Tongue (tissue), 3 donors: ENCODE measurements at places on chromosomes 4 and X. TPM values are rescaled to one million over a fixed set of nuclear protein-coding genes. Genes with fewer than 3 reads are reported as not detected.

The UGT2B15 gene
- total RNA-seq: not detected

The LEF1 gene
- 13.7 TPM for total RNA-seq

The RAB28 gene
- 18.4 TPM for total RNA-seq

GRCh38 chr4:94544811-94545210 lies 93.1 kb downstream of the PDLIM5 start:
- no peak for DNase-seq

DNA sequence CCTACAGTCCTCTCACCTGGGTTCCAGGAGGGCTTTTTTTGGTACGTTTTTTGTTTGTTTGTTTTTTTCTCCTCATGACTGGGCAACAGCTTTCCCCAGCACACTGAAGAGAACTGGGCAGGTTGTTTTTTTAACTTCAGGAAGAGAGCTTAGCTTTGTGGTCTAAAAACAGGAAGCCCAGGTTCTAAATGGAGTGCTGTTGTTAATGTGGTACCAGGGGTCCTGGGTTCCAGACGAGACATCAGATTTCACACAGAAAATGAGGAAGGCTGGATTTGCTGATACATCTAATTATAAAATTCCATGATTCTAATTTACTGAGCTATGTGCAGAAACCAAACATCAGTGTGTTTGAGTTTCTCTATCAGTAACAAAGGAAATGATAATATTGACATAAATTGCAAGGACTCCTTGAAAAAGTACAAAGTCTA lies 4.2 kb downstream of the MYOZ2 start:
- no peak for DNase-seq

The TKTL2 gene
- not detected for total RNA-seq

GRCh38 chr4:109053257-109053656 lies 249.2 kb downstream of the COL25A1 start:
- no peak for DNase-seq

The UFSP2 gene
- 48.9 TPM for total RNA-seq

GRCh38 chr4:188198982-188199792 lies 59.9 kb downstream of the TRIML1 start:
- DNase-seq: no peak

GRCh38 chr4:83629945-83630721 lies 94.2 kb downstream of the GPAT3 start:
- peak; percentile 24 for DNase-seq

DNA sequence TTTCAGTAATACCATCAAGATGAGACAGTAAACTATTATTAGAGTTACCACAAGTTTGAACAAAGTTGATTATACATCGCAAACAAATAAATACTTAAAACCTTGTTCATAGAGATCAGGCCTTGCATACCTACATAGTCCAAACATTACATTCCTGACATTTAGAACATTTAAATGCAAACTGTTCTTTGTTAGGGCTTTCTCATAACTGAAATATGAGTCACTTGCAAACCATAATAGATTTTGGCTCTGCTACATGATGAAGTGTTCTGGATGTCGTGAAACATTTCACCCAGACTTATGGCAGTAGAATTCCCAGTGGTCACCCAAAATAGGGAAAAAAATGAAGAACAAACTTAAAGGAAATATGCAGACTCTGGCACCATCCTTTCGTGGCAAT lies 75.0 kb downstream of the FAT4 start:
- peak; percentile 40 for DNase-seq

DNA sequence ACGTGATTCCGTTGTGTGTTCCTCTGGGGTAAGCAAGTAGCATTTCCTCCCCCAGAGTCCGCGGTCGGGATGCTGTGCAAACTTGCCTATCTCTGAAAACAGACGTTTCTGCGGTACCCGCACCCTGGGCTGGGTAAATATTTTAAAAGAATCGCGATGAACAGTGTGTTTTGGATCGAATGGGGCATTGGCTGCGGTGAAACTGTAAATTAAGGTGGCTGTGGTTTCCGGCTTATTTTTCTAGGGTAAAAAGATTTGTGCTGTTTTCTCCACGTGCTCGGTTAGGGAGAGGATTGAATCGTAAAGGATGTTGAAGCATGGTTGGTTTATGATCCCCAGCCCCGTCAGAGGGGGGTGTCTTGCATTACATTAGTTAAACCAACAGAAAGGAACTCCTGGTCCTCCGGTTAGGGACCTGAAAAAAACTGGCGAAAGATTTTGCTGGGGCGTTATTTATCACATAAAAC lies 1.2 kb downstream of the HHIP start:
- DNase-seq: peak; percentile 69

- DNase-seq: peak; percentile 18
Observed at GRCh38 chr4:35689870-35690269, 554.4 kb downstream of the ARAP2 start.
